ENCODE measurements at places on chromosomes 1 and 21. TPM values are rescaled to one million over a fixed set of nuclear protein-coding genes. Genes with fewer than 3 reads are reported as not detected.

HNRNPCL4 gene
- not detected for total RNA-seq

TEKT2 gene
- 1.2 TPM for total RNA-seq

GSTM3 gene
- total RNA-seq: 24.7 TPM

FAAH gene
- 19.8 TPM for total RNA-seq

CFHR5 gene
- total RNA-seq: not detected

S100A2 gene
- total RNA-seq: 0.94 TPM

CREB3L4 gene
- 58.2 TPM for total RNA-seq

SYNC gene
- 0.45 TPM for total RNA-seq

NAV1 gene
- 13.2 TPM for total RNA-seq

FHAD1 gene
- 0.52 TPM for total RNA-seq

FHL3 gene
- 54.8 TPM for total RNA-seq

KRTAP11-1 gene
- not detected for total RNA-seq
